ENCODE measurements at places on chromosomes 7 and 10.

GRCh38 chr7:158811461-158811860, 17.8 kb downstream of the ESYT2 start:
- no peak for DNase-seq

GRCh38 chr7:36441344-36442022, 51.8 kb downstream of the ANLN start:
- DNase-seq = no peak

DNA sequence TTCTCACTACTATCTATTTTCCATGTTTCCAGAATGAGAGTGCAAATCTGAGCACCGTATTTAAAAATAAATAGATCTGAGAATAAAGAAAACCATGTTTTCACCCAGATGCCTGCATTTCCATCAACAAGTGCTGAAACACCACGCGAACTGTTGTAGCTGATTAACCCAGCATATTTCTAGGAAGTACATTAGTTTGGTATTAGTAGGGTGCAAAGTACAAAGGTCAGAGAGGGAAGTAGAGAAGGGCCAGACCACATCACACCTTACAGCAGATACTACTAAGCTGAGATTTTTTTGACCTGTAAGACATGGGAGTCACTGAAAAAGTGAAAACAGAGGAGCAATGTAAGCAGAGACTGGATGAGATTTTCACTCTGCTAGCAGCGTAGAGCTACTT, 181.3 kb downstream of the IMMP2L start:
- no peak for DNase-seq

- no peak for DNase-seq
Observed at GRCh38 chr10:78286186-78286585, 252.5 kb downstream of the RPS24 start.

- no peak for DNase-seq
Observed at GRCh38 chr7:99019523-99020412, 124.1 kb downstream of the SMURF1 start.

- no peak for DNase-seq
Observed at GRCh38 chr7:150401424-150401790, 22.3 kb downstream of the ZNF775 start.

Data from activated naive CD4-positive, alpha-beta T cell (primary cell).